Suprapubic skin (tissue), 4 donors: ENCODE measurements at places on chromosomes 12 and 14. TPM values are rescaled to one million over a fixed set of nuclear protein-coding genes. Genes with fewer than 3 reads are reported as not detected.

The LPAR5 gene
- 5.8 TPM for total RNA-seq

The FLVCR2 gene
- total RNA-seq: 18.4 TPM

The WNT1 gene
- not detected for total RNA-seq

The RND1 gene
- total RNA-seq: 0.65 TPM

The SPPL3 gene
- total RNA-seq: 71.2 TPM

The ERBB3 gene
- total RNA-seq: 147 TPM

The SOS2 gene
- total RNA-seq: 26.7 TPM

The LTB4R2 gene
- 168 TPM for total RNA-seq
